ENCODE measurements at places on chromosomes 4 and X. TPM values are rescaled to one million over a fixed set of nuclear protein-coding genes. Genes with fewer than 3 reads are reported as not detected.
A peak's percentile ranks its signal among the peaks of the same experiment; 100 is the strongest.

- no peaks in the 10 kb centered on the region for H3K36me3 ChIP-seq
- H3K27me3 ChIP-seq, result no peaks in the 10 kb centered on the region
- no peaks in the 10 kb centered on the region for H3K4me1 ChIP-seq
- no peak overlapping the region for H3K27ac ChIP-seq
- no peak overlapping the region for H3K4me3 ChIP-seq
Measured at GRCh38 chr4:27429364-27429871, 568.8 kb downstream of the STIM2 start.

GRCh38 chrX:55279832-55280231 lies 15.1 kb upstream of the PAGE3 start:
- H3K27me3 ChIP-seq, result no peaks in the 10 kb centered on the region
- no peak overlapping the region for H3K4me3 ChIP-seq
- no peak for DNase-seq
- H3K4me1 ChIP-seq, result no peaks in the 10 kb centered on the region
- no peak overlapping the region for H3K27ac ChIP-seq
- no peaks in the 10 kb centered on the region for H3K36me3 ChIP-seq

- DNase-seq, result no peak
- H3K27ac ChIP-seq, result no peak overlapping the region
- no peaks in the 10 kb centered on the region for H3K36me3 ChIP-seq
- H3K4me1 ChIP-seq, result peaks cover 3% of the 10 kb centered on the region
- H3K27me3 ChIP-seq, result peaks cover 91% of the 10 kb centered on the region
Measured at GRCh38 chr4:6322761-6323566, 53.3 kb downstream of the WFS1 start.

DNA sequence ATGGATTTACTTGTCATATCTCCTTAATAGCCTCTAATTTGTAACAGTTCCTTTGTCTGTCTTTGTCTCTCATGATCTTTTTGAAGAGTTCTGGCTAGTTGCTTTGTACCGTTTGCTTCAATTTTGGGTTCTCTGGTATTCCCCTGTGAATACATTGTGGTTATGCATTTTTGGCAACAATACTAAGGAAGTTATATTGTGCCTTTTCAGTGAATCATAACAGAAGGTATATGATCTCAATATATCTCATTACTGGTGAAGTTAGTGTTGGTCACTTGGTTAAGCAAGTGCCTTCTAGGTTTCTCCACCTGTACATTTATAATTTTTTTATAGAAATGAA lies 48.6 kb downstream of the DCLK2 start:
- H3K36me3 ChIP-seq, result no peaks in the 10 kb centered on the region
- H3K4me1 ChIP-seq, result peaks cover 32% of the 10 kb centered on the region
- peak overlapping the region; percentile 79 for H3K27ac ChIP-seq
- peak overlapping the region; percentile 59 for H3K4me3 ChIP-seq
- peaks cover 11% of the 10 kb centered on the region for H3K27me3 ChIP-seq
- peak; percentile 29 for DNase-seq

- DNase-seq, result no peak
- H3K27me3 ChIP-seq, result no peaks in the 10 kb centered on the region
- H3K4me3 ChIP-seq, result no peak overlapping the region
- H3K4me1 ChIP-seq, result no peaks in the 10 kb centered on the region
- H3K27ac ChIP-seq, result no peak overlapping the region
Measured at GRCh38 chr4:149187726-149188125, 627.9 kb downstream of the IQCM start.

DNA sequence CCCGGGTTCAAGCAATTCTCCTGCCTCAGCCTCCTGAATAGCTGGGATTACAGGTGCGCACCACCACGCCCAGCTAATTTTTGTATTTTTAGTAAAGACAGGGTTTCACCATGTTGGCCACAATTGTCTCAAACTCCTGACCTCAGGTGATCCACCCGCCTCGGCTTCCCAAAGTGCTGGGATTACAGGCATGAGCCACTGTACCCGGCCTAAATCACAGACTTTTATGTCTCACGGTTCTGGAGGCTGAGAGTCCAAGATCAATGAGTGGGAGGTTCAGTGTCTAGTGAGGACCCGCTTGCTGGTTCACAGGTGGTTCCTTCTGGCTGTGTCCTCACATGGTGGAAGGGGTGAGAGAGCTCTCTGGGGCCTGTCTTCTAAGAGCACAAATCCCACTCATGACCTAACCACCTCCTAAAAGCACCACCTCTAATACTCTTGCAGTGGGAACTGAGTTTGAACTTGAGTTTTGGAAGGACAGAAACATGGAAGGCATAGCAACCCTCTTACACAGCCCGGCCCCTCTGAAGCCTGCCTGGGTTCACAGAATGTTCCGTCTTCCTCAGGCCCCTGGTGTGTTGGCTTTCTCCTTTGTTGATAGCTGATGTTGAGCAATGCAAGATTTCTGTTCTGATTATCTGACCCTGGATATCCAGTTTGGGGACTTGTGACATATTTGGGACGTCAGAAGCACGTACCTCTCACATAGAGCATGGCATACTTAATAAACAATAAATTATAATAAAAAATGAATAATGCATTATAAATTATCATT lies 1.9 kb upstream of the AKAP17A start:
- no peaks in the 10 kb centered on the region for H3K27me3 ChIP-seq
- H3K4me3 ChIP-seq, result no peak overlapping the region
- peaks cover 28% of the 10 kb centered on the region for H3K4me1 ChIP-seq
- DNase-seq, result no peak
- H3K27ac ChIP-seq, result peak overlapping the region; percentile 91

DNA sequence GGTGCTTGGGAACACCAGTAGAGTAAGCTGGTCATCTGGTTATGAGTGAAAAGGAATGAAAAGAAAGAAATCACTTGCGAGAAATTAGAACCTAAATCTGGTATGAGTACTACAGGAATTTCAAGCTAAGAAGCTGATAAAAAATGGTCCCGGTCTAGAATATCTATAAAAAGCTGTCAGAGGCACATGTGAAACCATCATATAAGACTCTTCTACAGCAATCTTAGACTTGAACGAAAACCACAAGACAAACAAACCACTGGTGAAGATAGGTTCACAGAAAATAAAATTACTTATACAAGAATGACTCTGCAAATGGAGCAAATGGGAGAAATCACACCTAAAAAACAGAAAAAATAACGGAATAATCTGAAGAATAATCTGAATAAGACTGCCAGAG lies 69.9 kb downstream of the KDR start:
- H3K4me3 ChIP-seq, result no peak overlapping the region
- DNase-seq, result no peak
- no peaks in the 10 kb centered on the region for H3K36me3 ChIP-seq

DNA sequence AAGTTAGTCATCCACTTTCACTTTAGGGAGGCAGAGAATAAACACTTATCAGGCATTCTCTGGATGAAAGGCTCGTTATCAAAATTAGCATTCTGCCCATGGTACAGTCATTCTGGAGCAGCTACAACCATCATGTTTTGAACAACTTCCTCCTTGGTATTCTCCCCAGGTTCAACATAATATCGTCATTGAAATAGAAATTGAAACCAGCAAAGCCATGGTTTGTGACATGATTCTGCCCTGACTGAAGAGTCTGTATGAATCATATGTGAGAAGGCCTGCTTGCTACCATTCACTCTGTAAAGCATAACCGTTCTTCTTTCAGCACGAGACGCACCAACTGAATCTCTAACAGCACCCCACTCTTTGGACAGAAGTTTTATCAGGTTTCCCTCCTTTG lies 127.5 kb upstream of the RADX start:
- H3K27ac ChIP-seq, result peak overlapping the region; percentile 79
- H3K36me3 ChIP-seq, result no peaks in the 10 kb centered on the region
- H3K4me3 ChIP-seq, result no peak overlapping the region
- H3K4me1 ChIP-seq, result peaks cover 8% of the 10 kb centered on the region
- no peaks in the 10 kb centered on the region for H3K27me3 ChIP-seq

DNA sequence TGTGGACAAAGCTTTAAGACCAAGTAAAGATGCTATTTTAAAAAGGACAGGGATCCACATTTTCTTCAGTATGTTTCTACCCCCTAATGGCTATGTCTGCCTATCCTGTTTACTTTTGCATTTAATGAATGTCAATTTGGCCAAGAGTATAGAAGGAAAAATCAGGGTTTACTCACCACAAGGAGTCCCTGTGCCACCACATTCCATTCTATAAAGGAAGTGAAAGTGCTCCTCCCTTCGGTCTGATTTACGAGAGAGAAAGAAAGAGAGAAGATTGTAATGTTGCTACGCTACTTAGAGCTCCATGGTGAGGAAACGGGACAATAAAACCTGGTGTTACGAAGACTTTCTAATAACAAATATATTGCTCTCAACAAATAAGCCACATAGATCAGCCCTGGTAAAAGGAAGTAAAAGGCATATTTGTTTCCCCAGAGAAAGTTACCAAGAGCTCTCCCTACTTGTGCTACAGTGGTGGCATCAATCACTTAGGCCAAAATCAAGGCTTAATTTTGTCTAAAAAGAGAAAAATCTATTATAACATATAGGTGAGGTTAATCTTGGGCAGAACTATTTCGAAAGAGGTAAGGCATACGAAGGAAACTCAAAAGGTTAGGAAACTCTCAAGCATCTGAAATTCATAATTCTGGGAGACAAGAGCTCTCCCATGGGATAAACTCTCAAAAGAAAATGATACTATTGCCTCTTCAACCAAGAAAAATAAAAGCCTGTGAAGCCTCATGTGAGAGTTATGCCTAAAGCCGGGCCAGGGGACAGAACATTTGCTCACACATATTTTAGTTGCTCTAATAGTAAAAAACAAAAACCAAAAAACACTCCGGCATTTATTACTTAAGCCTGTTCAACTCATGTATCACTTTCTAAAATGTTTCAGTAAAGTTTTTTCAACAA lies 29.5 kb downstream of the TAPT1 start:
- peak; percentile 54 for DNase-seq
- H3K27ac ChIP-seq, result peak overlapping the region; percentile 60
- peaks cover 54% of the 10 kb centered on the region for H3K4me1 ChIP-seq
- no peaks in the 10 kb centered on the region for H3K27me3 ChIP-seq

DNA sequence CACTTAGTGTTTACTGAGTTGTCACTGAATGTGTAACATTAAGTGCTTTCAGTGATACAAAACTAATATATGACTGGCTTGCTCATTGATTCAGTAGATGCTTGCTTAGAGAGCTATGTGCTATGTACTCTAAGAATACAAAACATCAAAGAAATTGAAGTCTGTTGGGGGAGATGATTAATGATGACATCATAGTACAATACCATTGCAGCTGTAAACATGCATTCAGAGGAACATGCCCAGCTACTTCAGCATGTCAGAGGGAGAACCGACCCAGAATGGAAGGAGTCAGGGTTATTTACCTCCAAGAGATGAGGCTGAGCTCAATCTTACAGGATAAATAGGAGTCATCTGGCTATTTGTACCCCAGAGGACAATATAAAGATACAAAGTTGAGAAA lies 290.8 kb downstream of the TENM3 start:
- H3K36me3 ChIP-seq, result no peaks in the 10 kb centered on the region
- H3K27ac ChIP-seq, result no peak overlapping the region
- no peak for DNase-seq

DNA sequence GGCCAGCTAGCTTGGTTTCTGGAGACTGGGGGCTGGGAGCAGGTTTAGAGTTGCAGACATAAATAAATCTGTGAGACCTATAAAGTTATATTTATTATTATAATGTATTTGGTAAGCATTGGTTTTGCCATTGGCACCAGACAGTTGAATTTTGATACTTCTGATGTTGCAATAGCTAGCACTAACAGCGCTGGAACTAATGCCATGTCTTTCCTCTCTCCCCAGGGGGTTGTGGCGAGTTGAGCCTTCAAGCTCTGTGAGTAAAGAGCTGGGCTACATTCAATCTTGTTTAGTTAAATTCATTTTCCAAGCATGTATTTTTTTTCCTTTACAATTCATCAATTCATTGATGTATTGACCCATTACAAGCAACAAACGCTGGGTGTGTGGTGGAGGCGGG lies 358.7 kb upstream of the NR3C2 start:
- H3K4me1 ChIP-seq, result no peaks in the 10 kb centered on the region
- DNase-seq, result no peak
- H3K36me3 ChIP-seq, result no peaks in the 10 kb centered on the region

- no peaks in the 10 kb centered on the region for H3K27me3 ChIP-seq
- H3K36me3 ChIP-seq, result no peaks in the 10 kb centered on the region
- H3K4me1 ChIP-seq, result no peaks in the 10 kb centered on the region
- H3K4me3 ChIP-seq, result no peak overlapping the region
- no peak overlapping the region for H3K27ac ChIP-seq
Measured at GRCh38 chrX:103414561-103414960, 38.2 kb downstream of the BEX3 start.

- H3K36me3 ChIP-seq, result no peaks in the 10 kb centered on the region
- no peaks in the 10 kb centered on the region for H3K27me3 ChIP-seq
- no peak overlapping the region for H3K4me3 ChIP-seq
- H3K4me1 ChIP-seq, result no peaks in the 10 kb centered on the region
Measured at GRCh38 chr4:81919223-81919622, 447.5 kb upstream of the RASGEF1B start.

GRCh38 chr4:186717556-186717955 lies 6.1 kb downstream of the FAT1 start:
- H3K4me1 ChIP-seq, result peaks cover under 1% of the 10 kb centered on the region
- H3K4me3 ChIP-seq, result no peak overlapping the region
- no peaks in the 10 kb centered on the region for H3K36me3 ChIP-seq
- no peak overlapping the region for H3K27ac ChIP-seq
- H3K27me3 ChIP-seq, result no peaks in the 10 kb centered on the region
- no peak for DNase-seq

GRCh38 chr4:1191621-1192020 lies 19.2 kb upstream of the SPON2 start:
- H3K4me1 ChIP-seq, result peaks cover 4% of the 10 kb centered on the region
- H3K36me3 ChIP-seq, result no peaks in the 10 kb centered on the region
- H3K4me3 ChIP-seq, result no peak overlapping the region
- DNase-seq, result no peak
- H3K27me3 ChIP-seq, result no peaks in the 10 kb centered on the region

Gene RASGEF1B
- 51.8 TPM for polyA plus RNA-seq

Gene IRS4
- polyA plus RNA-seq, result not detected

Gene UGT2B10
- not detected for polyA plus RNA-seq

Gene CHST7
- 1.00 TPM for polyA plus RNA-seq

Gene GAGE2A
- not detected for polyA plus RNA-seq

Gene GAB3
- 4.0 TPM for polyA plus RNA-seq

Gene PNMA6F
- not detected for polyA plus RNA-seq

Measured in naive B cell (primary cell).